ENCODE measurements at places on chromosomes 6 and 20.

DNA sequence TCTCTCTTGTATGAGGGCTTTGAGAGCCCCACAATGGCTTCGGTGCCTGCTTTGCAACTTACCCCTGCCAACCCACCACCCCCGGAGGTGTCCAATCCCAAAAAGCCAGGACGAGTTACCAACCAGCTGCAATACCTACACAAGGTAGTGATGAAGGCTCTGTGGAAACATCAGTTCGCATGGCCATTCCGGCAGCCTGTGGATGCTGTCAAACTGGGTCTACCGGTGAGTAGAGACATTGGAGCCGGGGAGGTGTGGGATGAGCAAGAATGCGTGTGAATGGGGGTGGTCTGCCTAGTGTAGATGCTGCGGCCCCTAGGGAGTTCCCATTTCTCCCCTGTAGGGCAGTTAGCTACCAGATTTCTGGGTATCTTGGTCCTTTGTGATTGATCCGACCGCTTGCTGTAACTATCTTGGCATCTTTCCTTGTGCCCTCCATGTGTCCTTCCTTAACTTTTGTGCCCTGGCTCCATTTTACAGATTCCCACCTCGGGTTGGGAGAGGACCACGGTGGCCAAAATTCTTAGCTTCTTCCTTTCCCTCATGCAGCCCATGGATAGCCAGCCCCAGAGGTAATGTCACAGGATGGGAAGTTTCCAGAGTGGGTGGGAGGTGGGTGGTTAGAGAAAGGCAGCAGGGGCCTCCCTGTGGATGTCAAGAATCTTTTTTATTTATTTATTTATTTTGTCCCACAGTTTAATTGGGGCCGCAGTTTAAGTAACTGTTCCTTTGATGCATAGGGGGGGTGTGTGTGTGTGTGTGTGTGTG is 6.3 kb downstream of the BRD2 start:
- DNase-seq: no peak

GRCh38 chr6:19802656-19803055 is 34.5 kb upstream of the ID4 start:
- no peak for DNase-seq

DNA sequence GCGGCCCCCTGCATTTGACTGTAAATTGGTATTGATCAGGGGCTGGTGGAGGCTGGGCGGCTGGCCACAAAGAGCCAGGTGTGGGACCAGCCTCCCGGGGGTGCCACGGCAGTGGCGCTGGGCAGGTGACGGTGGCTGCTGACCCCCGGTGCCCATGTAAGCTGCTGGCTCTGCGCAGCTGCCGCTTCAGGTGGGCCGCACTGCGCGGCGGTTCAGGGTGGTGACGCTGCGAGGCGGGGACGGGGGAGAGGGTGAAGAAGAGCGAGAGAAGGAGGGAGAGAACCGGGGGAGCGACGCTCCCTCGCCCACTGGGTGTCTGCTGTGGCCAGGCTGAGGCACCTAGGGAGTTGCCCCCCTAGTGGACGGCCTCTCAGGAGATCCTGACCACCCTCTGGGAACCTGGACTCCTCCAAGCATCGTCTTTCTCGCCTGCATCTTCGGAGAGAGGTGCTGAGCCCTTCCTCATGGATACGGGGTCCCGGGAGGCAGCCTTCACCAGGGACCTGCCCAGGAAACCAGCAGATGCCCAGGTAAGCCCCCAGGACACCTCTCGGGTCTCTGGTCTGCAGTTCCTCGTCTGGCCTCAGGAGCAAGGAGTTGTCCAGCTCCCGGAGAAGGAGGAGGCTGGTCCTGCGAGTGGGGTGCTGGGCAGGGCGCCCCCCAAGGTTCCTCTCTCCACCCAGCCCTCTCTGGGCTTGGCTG is 77.5 kb upstream of the GATA5 start:
- no peak for DNase-seq

- DNase-seq: no peak
Measured at GRCh38 chr6:22030730-22031619, 265.9 kb downstream of the PRL start.

DNA sequence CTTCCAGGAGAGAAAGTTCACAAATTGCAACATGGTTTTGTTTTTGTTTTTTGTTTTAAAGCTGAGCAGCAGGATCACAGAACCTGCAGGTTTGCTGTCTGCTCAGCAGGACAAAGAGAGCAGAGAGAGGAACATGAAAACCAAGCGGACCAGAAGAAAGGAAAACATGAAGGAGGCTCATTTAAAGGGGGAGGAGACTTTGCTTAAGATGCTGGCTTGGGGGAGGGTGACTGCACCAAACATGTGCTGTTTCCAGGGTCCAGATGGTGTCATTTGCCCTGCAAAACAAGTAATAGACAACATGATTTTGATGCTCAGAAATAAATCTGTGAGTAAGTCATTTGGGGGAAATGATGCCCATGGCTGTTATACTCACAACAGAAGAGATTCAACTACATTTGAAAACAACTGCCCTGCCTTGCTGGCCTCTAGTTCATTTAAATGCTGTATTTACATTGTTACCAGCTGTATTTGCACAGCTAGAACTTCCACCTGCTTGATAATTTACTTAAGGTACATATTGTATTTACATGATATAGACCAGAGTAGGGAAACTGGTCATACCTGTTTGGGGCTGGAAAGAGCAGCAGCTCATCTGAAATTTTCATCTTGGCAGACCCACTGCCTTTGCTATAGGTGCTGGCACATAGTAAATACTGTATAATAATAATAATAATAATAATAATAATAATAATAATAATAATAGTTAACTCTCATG is 32.2 kb upstream of the CHD6 start:
- DNase-seq: no peak

DNA sequence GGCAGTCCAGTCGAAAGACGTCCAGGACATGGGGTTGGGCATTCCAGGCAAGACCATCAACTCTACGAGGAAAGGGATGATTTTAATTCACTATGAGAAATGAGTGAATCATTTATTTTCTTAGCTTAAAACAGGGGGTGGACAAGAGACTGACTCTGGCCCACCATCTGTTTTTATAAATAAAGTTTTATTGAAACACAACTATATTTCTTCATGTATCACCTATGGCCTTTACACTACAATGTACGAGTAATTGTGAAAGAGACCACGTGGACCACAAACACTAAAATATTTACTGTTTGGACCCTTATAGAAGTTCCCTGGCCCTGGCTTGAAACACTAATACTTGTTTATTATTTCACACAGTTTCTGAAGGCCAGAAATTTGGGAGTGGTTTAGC is 15.6 kb upstream of the RSPO4 start:
- no peak for DNase-seq

DNA sequence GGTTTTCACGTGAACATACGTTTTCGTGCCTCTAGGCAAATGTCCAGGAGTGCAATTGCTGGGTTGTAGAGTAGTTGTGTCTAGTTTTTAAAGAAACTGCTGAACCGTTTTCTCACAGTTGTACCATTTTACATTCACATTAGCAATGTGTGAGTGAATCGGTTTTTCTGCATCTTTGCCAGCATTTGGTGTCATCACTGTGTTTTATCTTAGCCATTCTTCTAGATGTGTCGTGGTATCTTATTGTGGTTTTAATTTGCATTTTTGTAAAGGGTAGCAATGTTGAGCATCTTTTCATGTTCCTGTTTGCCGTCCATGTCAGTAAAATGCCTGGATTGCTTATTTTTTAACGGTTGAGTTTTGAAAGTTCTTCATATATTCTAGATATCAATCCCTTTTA is 10.2 kb downstream of the DOK5 start:
- DNase-seq: no peak

DNA sequence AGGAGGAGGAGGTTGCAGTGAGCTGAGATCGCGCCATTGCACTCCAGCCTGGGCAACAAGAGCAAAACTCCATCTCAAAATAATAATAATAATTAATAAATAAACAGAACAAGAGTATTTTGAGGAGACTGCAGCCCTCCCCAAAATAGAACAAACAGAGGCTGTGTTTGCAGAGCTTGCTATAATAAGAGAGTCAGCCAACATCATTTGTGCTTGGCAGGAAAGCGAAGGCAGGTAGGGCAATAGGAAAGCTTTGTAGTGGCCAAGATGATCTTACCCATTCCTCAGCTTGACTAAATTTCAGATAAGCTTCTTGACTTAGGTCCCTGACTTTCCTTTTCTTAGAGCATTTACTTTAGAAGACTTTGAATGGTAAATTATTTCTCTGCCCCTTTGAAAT is 6.7 kb downstream of the C6orf141 start:
- no peak for DNase-seq

All from foreskin fibroblast (primary cell).